Central memory CD8-positive, alpha-beta T cell (primary cell): ENCODE measurements at places on chromosomes 4 and X.

DNA sequence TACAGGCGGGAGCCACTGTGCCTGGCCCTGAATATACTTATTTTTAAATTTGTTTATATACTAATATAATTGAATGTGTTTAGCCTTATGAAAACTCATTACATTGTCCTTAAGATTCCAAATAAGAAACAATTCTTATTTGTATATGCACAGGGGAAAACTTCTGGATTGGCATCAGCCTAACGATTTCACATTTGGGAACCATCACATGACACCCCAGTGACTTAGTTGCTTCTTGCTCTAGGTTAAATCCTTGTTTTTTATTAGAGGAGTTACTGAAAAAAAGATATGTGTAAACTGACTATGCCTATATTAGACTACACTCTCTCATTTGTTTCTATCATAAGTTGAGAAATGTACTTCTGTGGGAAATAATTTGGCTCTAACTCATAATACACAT, 520.2 kb downstream of the SPRY1 start:
- no peak for DNase-seq

DNA sequence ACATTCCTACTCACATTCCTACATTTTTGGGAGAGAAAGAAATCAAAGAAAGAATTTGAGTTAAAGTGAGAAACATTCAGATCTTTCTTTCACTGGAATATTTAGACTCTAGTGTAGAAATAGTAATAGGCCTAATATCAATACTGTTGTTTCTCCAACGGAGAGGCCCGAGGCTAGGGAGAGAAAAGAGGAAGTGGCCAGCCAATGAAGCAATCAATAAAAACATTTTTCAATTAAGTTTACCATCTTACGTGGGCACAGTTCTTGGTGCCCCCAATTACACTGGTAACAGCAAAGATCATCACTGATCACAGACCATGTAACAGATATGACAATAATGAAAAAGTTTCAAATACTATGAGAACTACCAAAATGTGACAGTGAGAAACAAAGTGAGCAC, 281.4 kb downstream of the GPM6A start:
- DNase-seq = no peak

- no peak for DNase-seq
Observed at GRCh38 chr4:52625216-52625615, 33.9 kb downstream of the USP46 start.

- DNase-seq = no peak
Observed at GRCh38 chr4:1029529-1029928, 18.1 kb downstream of the FGFRL1 start.

DNA sequence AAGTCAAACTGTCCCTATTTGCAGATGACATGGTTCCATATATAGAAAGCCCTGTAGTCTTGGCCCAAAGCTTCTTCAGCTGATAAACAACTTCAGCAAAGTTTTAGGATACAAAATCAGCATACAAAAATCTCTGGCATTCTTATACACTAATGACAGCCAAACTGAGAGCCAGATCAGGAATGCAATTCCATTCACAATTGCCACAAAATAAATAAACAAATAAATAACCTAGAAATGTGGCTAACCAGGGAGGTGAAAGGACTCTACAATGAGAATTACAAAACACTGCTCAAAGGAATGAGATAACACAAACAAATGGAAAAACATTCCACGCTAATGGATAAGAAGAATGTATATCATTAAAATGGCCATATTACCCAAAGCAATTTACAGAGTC, 52.9 kb upstream of the CXCL8 start:
- no peak for DNase-seq

GRCh38 chr4:4248885-4249203, 821 bp upstream of the TMEM128 start:
- DNase-seq = no peak

GRCh38 chrX:31297881-31298280, 226.0 kb upstream of the FTHL17 start:
- no peak for DNase-seq

- DNase-seq = no peak
Observed at GRCh38 chrX:109281483-109282275, 200.2 kb downstream of the GUCY2F start.

- no peak for DNase-seq
Observed at GRCh38 chrX:70470850-70471289, 26.2 kb downstream of the DLG3 start.

GRCh38 chrX:49273181-49273727, 3.7 kb downstream of the PPP1R3F start:
- DNase-seq = no peak

- no peak for DNase-seq
Observed at GRCh38 chr4:73433140-73433539, 2.9 kb upstream of the AFP start.

DNA sequence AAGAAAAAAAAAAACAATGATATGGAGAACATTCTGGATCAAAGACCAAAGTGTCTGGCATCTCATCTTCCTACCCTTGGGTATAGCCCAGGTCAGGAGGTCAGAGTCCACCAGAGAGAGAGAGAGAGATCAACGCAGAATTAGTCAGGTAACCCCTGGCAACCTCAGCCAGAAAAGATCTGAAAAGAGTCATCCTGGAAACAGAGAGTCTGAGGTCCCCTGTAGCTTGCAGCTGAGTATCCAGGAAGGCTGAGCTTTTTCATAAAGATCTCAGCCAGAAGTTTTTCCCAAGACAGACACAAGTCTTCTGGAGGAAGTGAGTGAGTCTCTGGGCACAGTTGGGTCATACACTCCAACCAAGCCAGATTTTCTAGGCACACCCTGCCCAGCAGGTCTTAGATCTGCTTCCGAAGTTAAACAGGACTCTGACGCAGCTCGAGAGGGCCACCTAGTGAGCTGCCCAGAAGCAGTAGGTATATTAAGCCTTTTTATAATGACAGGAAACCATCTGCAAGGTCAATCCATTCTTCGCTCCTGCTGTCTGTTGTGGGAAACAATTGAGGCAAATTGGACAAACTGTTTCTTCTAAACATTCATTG, 35.7 kb downstream of the ACE2 start:
- DNase-seq = no peak

GRCh38 chrX:24204958-24205357, 55.4 kb downstream of the ZFX start:
- no peak for DNase-seq

DNA sequence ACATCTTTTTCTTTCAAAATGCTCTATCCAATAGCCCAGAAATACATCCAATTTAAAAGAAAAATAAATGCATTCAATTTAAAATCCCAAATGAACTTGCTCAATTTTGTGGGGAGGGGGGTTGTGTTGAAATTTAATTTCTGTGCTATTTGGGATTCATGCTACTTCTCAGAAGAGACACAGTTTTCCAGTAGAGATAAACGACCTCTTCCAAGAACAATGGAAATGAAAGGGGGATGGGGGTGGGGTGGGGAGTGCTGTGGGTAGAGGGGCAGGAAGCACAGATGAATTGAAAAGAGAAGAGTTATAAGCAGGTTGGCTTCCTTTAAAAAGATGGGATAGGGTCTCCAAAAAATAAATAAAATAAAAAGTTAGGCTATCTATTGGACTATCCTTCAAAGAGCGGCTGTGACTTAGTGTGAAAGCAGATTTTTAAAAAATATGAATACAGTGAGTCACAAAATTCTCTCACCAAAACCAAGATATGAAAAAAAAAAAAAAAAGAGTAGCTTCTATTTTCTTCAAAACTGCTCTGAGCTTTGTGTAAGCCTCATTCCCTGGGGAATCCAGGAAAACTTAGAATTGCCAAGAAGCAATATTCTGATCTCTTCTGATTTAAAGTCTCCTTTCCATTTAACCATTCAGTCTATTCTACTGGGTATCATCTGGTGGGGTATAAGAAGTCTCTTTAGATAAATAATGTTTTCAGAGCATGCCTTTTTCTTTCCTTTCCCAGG, 324.3 kb downstream of the PTTG2 start:
- DNase-seq = no peak

- no peak for DNase-seq
Observed at GRCh38 chr4:5416637-5417036, 291.7 kb downstream of the EVC2 start.
